Fibroblast of skin of back (primary cell): ENCODE measurements at places on chromosomes 12 and 14.

GRCh38 chr12:98533723-98534251 is 18.4 kb downstream of the TMPO start:
- peak; percentile 42 for DNase-seq

DNA sequence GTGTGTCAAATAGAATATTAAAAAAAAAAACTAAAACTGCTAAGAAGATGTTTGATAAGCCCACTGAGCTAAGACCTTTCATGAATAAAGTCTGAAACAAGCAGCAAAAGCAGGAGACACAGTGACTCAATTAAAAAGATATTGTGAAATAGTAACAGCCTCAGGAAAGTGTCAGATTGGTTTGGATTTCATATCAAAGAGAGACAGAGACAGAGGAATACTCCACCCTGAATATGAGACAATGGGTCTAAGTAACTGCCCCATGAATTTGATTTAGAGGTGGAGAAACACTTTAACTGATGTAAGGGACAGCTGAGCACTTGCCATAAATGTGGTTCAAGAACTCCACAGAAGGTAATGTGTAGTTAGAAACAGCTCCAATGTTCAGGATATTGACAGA is 277.9 kb upstream of the FOXG1 start:
- no peak for DNase-seq

DNA sequence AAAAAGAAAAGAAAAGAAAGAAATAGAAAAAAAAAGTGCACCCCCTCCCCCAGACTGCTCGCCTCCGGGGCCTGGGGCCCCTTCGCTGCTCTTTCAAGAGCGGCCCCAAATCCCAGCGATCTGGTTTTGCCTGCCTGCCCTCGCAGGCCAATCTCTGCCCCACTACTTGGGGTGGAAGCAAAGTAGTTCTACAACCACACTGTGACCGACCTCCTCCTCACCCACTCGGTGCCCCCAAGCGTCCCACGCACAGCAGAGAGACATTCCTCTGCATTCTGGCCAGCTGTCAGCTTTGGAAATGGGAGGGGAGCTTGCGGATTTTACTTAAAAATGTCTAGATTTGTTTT is 2.4 kb upstream of the TBX3 start:
- DNase-seq: no peak

- no peak for DNase-seq
Measured at GRCh38 chr12:25797386-25797785, 161.1 kb upstream of the RASSF8 start.

DNA sequence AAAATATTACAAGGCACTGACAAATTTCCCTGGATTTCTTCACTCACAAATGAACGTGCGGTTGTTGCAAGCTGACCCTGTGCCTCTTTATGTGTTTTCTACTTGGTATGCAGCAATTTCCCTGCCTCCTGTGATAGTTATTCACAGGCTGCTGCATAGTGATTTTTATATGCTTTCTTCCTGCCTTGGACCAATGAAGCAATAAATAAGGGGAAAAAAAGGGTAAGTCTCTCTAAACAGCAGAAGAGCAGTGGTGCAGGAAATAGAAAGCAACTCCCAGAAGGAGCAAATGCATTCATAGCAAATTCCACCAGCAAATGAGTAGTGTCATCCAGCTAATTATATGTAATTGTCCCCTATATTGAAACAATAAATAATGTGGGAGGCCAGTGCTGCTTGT is 737.9 kb downstream of the GALC start:
- no peak for DNase-seq

DNA sequence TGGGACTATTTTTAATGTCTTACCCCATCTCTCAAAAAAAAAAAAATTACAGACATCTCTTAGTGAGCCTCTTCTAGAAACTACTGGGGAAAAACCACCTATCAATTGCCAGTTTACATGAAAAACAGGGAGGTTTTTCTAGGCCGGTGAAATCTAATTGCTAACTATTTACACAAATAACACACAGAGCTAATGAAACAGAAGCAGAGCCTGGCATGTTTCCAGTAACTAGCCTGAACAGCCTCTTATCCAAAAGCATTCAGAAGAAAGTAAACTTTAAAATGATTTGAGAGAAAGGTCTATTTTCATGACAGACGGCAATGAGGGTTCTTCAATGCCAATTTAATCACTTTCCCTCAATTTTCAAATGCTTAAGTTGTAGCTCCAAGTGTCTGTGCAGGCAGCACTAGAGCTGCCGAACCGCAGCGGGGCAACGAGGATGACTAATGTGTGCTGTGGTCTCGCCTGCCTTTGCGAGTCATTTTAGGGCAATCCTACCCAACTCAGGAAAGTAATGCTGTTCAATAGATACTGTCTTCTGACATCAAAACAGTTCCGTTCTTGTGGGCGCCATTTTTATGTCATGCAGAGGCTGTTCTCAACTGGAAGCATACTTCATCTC is 84.6 kb downstream of the SETD3 start:
- peak; percentile 58 for DNase-seq

GRCh38 chr14:84643446-84643845 is 886.5 kb upstream of the FLRT2 start:
- DNase-seq: no peak

DNA sequence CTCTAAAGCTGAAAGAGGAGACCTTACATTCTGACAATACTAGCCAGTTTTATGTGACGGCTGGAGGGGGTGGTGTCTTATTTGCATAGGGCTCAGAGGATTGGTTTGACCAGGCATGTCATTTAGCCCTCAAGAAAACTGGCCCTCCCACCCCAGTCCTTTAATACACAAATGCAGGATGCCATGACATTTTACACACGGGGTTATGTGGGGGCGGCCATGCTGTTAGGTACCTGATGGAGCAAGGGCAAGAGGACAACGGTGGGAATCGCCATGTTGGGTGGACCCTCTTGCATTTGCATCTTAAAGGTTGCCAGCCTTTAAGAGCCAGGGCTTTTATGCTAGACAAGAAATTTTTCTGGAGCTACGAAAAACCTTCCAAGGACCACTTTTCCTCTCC is 23.3 kb downstream of the MDM2 start:
- no peak for DNase-seq

DNA sequence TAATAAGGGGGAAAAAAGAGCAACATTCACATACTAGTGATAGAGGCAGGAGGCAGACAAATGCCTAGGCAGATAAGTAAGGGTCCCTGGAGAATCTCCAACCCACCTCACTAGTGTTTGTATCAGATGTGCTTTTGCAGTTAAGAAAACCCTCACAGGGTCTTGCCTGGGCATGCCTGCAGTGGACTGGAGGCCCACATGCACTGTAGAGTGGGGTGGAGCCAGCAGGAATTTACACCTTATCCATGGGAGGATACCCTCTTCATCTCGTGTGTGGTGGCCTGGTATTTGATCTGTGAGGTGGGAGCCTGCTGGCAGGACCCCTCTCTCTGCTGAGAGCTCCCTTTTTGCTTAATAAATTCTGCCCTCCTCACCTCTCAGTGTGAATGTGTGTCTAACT is 238.0 kb upstream of the SLC16A7 start:
- no peak for DNase-seq

- no peak for DNase-seq
Measured at GRCh38 chr12:114414031-114414865, 8.3 kb upstream of the TBX5 start.

DNA sequence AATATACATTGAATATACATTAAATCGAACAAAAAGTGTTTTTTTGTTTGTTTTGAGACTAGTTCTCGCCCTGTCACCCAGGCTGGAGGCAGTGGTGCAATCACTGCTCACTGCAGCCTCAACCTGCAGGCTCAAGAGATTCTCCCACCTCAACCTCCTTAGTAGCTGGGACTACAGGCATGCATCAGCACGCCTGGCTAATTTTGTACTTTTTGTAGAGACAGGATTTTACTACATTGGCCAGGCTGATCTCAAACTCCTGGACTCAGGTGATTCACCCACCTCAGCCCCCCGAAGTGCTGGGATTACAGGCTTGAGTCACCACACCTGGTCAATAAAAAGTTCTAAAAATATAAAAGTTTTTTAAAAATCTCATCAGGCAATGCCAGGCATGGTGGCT is 10.2 kb upstream of the RNF212B start:
- DNase-seq: no peak

DNA sequence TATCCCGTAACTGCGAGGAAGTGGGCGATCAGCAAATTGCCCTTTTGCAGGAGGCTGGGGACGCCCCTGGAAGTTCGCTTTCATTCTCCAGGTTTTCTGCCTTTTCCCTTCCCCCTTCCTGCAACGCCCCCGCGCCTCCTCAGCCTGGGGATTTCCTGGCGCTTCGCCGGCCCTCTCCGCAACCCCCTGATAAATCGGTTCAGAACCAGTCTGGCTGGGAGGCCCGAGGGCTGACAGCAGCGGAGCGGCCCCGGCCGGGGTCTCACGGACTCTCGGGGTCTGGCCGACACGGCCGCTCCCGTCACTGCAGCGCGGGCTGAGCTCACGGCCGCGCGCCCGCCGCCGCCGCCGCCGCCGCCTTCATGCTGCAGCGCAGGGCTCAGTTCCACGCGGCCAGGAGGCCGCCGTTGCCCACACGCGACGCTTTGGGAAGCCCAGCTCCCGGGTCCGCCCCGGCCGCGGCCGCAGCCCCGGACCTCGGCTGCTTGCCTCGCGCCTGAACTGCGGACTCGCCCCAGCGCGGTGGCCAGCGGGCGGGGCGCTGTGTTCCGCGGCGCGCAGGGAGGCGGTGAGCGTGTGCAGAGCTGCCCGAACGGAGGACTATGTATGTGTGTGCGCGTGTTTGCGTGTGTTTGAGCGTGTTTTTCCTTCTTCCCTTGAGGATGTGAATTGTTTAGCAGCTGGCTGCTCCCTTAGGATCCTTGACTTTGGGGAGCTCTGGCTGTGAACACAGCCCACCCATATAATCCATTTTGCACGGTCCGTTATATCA is at the start of gene LRFN5:
Gene LRFN5 (plus strand): TSS at position 345 of the 772 bp plus-strand sequence.
- DNase-seq: peak; percentile 35

- DNase-seq: no peak
Measured at GRCh38 chr14:104323551-104324175, 185.3 kb downstream of the KIF26A start.

GRCh38 chr14:52844262-52845060 is 53.1 kb upstream of the GNPNAT1 start:
- no peak for DNase-seq

DNA sequence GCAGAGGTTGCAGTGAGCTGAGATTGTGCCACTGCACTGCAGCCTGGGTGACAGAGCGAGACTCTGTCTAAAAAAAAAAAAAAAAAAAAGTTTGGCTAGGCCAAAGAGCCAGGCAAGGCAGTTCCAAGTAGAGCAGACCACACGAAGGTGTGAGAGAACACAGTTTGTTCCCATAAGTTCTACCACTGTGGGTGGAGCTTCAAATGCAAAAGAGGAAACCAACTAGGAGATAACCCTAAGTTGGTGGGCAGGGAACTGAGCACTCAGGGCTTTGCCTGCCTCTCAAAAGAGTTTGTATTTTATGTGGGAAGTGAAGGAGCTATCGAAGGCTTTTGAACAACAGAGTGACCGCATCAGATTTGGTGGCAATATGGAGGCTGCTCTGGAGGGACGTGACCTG is 15.1 kb downstream of the SOCS2 start:
- no peak for DNase-seq

DNA sequence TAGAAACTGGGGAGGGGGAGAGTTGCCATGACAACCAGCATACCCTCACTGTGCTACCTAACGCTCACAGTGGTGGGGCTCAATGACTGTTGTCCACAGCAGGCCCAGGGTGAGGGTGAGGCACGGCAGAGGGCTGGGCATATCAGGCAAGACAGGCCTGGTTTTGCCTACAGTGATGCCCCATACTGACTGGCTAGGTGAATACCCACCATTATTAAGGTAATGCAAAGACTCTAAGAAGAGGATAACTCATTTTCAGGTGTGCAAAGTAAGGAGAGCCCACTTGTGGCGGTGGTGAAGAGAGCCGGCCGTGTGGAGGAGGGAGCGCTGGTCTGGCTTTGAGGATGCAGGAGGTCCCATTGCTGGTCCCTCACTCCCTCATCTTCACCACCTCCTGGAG is 422.3 kb downstream of the FUT8 start:
- DNase-seq: no peak

GRCh38 chr12:95085612-95086011 is 12.2 kb upstream of the NR2C1 start:
- no peak for DNase-seq
